Effector CD8-positive, alpha-beta T cell (primary cell): ENCODE measurements at places on chromosomes 3 and 15.

- DNase-seq = no peak
Measured at GRCh38 chr3:1082108-1082507, 10.7 kb upstream of the CNTN6 start.

DNA sequence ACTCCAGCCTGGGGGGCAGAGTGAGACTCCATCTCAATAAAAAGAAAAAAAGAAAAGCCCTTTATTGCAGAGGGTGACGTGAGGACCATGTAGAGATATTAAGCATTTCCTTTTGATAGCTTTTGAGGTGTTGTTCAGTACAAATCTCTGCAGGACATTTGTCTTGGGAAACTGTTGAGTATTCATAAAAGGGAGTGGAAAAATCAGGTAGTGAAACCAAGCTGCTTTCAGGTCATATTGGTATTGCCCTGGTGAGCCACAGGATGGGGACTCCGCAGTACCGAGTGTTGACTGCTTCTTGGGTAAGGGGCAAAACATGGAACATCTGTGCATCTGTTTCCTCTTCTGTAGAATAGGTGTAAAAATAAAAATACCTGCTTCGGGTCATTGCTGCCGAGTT is 9.9 kb downstream of the ITPR1 start:
- no peak for DNase-seq

- no peak for DNase-seq
Measured at GRCh38 chr15:41713047-41713446, 52.8 kb downstream of the MGA start.

DNA sequence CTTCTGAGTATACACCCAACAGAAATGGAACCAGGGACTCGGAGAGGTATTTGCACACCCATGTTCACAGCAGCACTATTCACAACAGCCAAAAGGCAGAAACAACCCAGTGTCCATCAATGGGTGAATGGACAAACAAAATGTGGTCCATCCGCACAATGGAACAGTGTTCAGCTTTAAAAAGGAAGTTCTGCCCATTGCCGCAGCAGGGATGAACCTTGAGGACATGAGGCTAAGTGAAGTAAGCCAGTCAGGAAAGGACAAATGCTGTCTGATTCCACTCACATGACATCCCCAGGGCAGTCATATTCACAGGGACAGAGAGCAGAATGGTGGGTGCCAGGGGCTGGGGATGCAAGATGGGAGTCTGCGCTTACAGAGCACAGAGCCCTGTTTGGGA is 7.5 kb downstream of the IQSEC1 start:
- DNase-seq = no peak

DNA sequence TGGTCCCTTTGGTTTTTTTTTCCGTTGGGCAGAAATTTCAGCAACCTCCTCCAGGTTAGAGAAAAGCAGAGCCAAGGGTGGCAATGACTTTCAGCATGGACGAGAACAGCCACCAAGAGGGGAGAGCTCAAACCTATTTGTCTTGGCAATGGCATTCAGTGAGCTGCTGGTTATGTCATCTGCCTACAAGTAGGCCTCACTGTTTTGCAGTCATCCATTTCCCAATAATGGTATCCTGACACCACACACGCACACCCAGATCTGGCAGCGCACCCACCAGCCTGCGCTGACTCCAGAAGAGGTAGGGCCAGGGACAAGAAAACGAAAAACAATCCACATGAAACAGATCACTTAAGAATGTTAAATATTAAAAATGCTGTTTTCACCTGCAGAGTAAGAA is 92.3 kb downstream of the MAGI1 start:
- DNase-seq = no peak

DNA sequence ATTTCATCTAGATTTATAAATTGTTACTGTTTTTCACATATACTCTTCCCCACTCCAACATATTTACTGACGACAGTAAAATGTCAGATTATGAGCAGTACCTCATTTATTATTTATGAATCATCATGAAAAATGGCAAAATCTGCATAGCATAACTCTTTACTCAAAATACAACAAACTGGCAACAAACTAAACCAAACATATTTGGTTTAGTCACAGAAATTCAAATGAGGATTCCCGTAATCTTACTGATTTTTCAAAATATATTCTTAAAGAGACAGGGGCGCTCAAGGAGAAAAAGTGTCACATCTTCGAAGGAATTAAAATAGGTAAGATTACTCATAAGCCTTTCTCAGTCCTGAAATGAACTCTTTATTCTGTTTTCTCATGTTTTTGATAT is 3.0 kb upstream of the GPR87 start:
- no peak for DNase-seq

DNA sequence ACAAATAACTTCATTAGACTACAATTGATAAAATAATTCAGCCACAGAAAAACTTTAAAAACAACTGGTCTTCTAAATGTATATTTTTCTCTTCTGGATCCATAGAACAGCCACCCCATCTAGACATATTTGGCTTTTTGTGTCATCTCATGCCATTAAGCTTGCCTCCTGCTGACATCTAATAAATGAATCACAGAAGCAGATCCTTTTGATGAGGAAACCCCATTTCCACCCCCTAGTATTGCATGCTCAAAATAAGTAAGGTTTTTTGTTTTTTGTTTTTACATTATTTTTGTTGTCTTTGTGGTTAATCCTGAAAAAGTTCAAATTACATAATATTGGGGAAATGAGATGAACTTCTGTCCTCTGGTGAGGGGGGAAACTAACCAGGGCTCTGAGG is 94.8 kb downstream of the DUT start:
- no peak for DNase-seq

DNA sequence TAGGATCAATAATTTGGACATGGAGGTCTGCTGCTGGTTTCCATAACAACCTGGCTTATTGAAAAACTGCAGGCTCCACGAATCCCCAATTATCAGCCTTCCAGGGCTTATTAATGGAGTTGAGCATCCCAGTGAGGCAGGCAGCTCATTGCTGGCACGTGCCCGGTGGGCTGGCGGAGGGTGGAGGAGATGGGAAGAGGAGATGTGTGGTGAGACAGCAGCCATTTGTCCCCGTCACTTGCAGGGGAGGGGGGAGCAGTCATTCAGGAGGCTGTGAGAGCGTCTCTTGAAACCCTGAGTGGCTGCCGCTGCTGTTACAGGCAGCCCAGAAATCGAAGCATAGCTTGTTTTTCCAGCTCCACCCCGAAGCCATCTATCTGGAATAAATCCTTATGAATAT is 70.6 kb downstream of the GAP43 start:
- no peak for DNase-seq

DNA sequence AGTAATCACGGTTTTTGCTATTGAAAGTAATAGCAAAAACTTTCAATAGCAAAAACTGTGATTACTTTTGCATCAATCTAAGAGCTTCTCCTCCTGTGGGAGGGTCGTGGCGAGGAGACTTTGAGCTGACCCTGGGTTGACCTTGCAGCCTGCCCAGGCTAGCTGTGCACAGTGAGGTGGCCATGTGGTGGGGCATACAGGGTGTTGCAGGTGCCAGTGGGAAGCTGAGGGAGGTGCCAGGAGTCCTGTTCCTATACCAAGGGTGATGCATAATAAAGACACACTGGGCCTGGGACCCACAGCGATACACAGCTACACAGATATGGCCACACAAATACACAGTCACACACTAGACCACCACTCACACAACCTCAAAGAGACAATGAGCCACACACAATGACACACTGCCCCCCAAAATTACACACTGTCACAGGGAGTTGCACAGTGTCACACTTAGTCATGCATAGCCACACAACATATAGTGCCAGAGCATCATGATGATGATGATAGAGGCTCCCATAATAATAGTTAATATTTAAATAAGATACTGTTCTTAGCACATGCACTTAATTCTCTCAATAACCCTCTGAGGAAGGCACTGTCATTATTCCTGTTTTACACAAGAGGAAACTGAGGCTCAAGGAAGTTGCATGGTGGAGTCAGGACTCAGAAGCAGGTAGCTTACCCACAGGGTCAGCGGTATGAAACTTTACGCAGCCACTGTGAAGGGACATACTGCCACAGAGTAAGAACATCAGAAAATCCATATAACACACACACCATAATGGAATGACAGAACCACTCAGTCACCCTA is 6.3 kb downstream of the PLCD1 start:
- no peak for DNase-seq

- DNase-seq = no peak
Measured at GRCh38 chr15:99390667-99391066, 139.4 kb downstream of the LRRC28 start.

- no peak for DNase-seq
Measured at GRCh38 chr3:17820704-17821103, 78.3 kb upstream of the TBC1D5 start.

DNA sequence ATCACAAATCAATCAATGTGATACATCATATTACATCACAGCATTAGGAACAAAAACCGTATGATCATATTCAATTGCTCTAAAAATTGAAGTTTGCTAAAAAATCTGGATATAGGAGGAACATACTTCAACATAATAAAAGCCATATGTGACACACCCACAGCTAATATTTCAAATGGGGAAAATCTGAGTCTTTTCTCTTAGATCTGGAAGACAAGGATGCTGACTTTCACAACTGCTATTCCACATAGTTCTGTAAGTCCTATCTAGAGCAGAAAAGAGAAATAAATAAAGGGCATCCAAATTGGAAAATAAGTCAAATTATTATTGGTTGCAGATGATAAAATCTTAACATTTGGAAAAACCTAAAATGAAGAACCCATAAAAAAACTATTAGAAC is 256.8 kb upstream of the SGO1 start:
- DNase-seq = no peak

DNA sequence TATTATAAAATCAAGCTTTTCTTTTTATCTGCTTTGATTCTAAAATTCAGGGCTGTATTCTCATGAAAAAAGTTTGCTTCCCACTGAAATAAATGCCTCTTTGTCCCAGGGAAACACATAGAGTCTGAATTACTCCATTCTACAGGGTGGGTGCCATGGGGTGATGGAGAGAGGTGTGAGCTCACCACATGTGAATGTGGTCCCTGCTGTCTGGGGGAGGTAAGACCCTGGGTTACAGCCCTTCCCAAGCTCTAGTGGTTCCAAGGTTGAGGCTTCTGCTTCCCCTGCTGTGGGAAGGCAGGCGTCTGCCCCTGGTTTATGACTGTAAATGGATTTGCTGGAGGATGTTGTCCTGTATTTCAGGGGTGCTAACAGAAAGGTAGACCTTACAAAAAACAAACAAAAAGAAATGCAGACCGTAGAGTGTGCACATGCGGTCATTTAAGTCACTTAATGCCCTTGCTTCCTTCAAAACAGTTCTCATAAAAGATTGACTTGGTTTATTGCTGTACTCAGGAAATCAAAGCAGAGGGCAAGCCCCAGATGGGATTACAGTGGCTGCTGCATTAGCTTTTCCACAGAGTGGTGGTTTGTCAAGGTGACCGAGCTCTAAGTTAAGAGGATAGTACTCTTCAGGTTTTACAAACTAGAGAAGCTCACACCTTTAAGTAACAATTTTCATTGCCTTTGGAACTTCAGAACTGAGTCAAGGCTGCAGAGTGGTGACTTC is 49.2 kb downstream of the CTDSPL start:
- DNase-seq = no peak

DNA sequence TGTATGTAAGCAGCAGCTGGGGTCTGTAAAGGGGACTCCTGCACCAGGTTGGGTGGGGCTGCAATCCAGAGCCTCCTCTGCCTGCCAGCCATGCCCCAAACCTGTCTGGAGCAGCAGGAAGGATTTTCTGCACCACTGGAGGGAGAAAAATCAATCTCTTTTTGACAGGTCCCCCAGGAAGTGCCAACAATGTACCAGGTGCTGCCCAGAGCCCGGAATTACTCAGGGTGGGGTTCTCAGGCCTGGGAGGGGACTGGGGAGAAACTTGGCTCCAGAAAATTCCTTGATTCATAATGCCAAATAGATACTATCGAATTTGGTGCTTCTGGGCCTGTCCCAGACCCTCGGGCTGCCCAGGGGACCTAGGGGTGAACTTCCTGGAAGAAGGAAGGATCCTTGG is 52.6 kb downstream of the WNT7A start:
- no peak for DNase-seq

GRCh38 chr3:105899516-105899915 is 30.7 kb upstream of the CBLB start:
- DNase-seq = no peak

DNA sequence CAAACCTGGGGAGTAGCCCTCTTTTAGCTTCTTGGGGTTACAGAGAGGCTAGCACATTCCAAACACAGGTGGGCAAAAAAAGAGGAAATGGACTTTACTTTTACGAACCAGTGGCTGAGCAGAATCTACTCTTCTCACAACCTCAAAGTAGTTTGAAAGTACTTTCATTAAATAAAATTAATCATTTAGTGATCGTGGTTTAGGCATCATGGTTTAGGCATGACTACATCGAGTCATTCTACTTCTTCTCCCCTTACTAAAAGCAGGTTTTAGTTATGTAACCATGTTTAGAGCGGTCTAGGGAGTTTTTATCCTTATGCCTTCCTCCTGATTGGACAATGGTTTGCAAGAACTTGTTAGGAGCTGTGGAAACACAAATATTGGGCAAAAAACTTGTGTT is 2.5 kb upstream of the GREM1 start:
- DNase-seq = no peak

- no peak for DNase-seq
Measured at GRCh38 chr3:115958526-115958925, 335.2 kb downstream of the GAP43 start.

DNA sequence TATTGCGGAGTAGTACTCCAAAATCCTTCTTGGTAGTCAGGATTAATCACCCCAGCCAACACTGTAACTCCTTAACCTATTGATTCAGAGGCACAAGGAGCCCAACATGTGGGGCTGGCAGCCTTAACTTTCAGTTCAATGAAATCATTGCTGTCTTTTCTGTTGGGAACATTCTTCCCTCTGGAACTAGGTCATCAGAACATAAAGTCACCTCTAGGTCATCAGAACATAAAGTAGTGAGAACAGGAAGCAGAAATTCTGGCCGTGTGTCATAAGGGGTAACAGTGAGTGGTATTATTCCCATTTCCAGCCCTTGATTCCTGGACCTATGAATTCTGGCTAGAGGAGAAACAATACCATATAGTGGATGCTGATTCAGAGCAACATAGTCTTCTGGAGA is 71.5 kb upstream of the TNIK start:
- no peak for DNase-seq

DNA sequence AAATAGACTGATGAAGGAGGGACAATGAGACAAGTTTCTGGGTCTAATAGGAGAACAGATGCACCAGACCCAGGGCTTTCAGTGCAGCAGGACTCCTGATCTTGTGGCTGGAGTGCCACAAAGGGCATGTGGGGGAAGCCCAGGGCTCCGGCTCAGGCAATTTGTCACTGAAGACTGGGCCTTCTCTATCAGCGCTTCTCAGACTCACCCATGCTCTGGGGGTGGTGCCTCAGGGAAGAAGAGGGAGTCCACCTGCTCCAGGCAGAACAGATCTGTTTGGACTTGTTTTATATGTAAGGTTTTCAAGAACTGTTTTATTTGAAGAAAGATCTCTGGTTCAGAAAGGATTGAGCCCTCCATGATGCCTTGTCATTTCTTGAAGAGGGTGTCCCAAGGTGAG is 112.4 kb upstream of the TLE3 start:
- DNase-seq = no peak

DNA sequence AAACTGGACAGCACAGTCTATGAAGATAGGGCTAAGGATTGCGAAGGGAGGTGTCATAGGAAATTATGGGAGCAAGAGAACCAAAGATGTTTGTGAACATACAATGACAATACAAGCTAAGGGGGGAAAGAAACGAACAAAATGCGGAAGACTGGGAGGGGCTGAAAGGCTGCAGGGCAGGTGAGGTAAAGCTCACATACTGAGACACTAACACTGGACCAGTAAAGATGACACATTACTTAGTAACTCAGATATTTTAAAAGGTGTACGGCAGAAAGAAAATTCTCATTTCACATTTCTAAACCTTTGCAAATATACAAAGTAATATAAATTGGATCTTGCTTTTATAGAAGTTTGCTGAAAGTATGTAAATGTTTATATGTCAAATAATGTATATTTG is 10.1 kb downstream of the CLDND1 start:
- DNase-seq = no peak
